ENCODE measurements at places on chromosomes 1 and 21.

DNA sequence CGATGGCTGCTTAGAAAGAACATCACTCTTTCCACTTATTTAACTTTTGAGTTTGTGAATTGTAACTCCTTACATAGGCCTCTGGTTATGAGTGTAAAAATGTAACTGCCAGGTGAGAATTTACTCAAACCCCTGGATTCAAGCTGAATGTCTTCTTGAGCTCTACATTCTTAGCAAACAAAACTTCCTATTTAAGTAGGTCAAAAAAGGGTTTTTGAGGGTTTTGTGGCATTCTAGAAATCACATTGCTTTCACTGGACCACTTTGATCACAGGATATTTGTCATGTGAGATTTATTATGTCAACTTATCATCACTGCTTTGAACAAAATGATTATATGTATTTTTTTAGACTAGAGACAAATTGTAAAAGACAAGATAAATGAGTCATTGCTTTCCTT is 5.7 kb downstream of the IL23R start:
- DNase-seq, result no peak

DNA sequence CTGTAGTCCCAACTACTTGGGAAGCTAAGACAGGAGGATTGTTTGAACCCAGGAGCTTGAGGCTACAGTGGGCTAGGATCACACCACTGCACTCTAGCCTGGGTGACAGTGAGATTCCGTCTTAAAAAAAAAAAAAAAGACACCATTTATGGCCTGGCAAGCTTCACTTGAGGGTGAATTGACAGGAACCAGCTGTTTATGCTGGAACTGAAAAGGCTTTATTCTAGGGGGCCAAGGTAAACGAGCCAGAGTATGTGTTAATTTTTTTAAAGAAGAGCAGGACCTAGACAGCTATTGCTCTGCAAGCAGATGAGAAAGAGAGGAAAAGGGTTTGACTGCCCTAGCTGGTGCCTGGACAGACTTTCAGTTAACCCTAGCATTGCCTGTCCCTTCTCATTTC is 37.0 kb downstream of the S100A6 start:
- DNase-seq, result no peak

GRCh38 chr1:163271535-163271934 is 50.2 kb upstream of the NUF2 start:
- no peak for DNase-seq

- DNase-seq, result no peak
These were observed 29.8 kb downstream of the PARP1 start for GRCh38 chr1:226378071-226378470.

DNA sequence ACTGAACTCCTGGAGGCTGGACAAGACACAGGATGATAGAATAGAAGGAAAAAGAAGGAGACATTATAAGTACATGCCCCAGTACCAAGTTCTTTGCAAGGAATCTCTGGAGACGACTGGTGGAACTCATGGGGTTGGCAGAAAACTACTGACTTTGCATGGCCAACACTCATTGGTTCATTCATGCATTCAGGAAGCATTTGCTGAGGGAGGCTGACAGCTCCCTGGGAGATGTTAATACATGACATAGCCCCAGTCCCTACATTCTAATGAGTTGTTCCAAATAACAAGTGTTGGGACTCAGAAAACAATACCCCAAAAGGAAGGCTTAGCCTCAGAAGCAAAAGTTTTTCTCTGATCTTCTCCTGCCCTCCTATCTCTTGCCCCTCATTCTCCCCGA is 172.8 kb upstream of the IRF2BP2 start:
- DNase-seq, result no peak

- no peak for DNase-seq
These were observed 173.7 kb upstream of the C1orf105 start for GRCh38 chr1:172246521-172247390.
